ENCODE measurements at places on chromosomes 6 and 20. TPM values are rescaled to one million over a fixed set of nuclear protein-coding genes. Genes with fewer than 3 reads are reported as not detected.

Gene SMPD2
- total RNA-seq: 6.9 TPM

Gene XKR7
- total RNA-seq: not detected

Gene SLCO4A1
- 7.9 TPM for total RNA-seq

Gene CLPSL2
- total RNA-seq: not detected

Gene MYLK4
- total RNA-seq: 0.35 TPM

Gene COL9A3
- total RNA-seq: 1.8 TPM

Gene KIAA1755
- 6.0 TPM for total RNA-seq

Gene COQ3
- total RNA-seq: 2.0 TPM

Gene PRICKLE4
- total RNA-seq: 6.4 TPM

Gene SLC35B3
- total RNA-seq: 15.6 TPM

Gene BANF2
- total RNA-seq: not detected

Gene ZBTB46
- total RNA-seq: 6.7 TPM

Gene TAGAP
- not detected for total RNA-seq

Gene NHLRC1
- total RNA-seq: 3.8 TPM

Gene SIM1
- total RNA-seq: not detected

Gene OR2H2
- total RNA-seq: not detected

Gene ATP6V1G2
- total RNA-seq: 0.18 TPM
